Left ventricle myocardium inferior (tissue), 1 donor: ENCODE measurements at places on chromosomes 1 and 21. TPM values are rescaled to one million over a fixed set of nuclear protein-coding genes. Genes with fewer than 3 reads are reported as not detected.
A peak's percentile ranks its signal among the peaks of the same experiment; 100 is the strongest.

The LPAR3 gene
- total RNA-seq = 16.2 TPM

The ALDH9A1 gene
- total RNA-seq = 63.2 TPM

The MYBPH gene
- total RNA-seq = not detected

GRCh38 chr1:235902677-235903542 lies 36.2 kb upstream of the LYST start:
- no peak overlapping the region for H3K4me3 ChIP-seq
- H3K36me3 ChIP-seq = no peaks in the 10 kb centered on the region
- no peak for DNase-seq
- H3K27ac ChIP-seq = no peak overlapping the region

- no peaks in the 10 kb centered on the region for H3K27me3 ChIP-seq
- H3K4me3 ChIP-seq = no peak overlapping the region
- peaks cover 16% of the 10 kb centered on the region for H3K4me1 ChIP-seq
- H3K27ac ChIP-seq = no peak overlapping the region
These were observed 233.1 kb downstream of the PAPPA2 start for GRCh38 chr1:176696109-176696508.

GRCh38 chr1:183905508-183906113 lies 100.7 kb downstream of the RGL1 start:
- DNase-seq = no peak
- peaks cover 19% of the 10 kb centered on the region for H3K4me1 ChIP-seq
- no peak overlapping the region for H3K4me3 ChIP-seq
- peak overlapping the region; percentile 45 for H3K27ac ChIP-seq
- peaks cover 69% of the 10 kb centered on the region for H3K36me3 ChIP-seq
